ENCODE measurements at places on chromosomes 16 and 17.

DNA sequence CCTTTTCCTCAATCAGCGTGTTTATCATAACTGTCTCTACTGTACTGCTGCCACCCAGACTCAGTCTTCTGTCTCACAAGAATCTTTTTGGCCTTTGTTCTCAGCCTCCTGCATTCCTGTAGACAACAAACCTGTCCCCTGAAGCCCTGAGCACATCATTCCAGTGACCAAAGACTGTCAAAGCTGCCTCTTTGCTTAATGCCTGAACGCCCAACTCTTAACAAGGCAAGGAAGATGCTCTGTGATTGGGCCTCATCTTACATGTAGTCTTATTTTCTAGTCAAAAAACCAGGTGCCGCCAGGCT, 29.3 kb upstream of the AQP8 start:
- DNase-seq: no peak

GRCh38 chr17:1039511-1040215, 42.7 kb downstream of the TIMM22 start:
- DNase-seq: no peak

DNA sequence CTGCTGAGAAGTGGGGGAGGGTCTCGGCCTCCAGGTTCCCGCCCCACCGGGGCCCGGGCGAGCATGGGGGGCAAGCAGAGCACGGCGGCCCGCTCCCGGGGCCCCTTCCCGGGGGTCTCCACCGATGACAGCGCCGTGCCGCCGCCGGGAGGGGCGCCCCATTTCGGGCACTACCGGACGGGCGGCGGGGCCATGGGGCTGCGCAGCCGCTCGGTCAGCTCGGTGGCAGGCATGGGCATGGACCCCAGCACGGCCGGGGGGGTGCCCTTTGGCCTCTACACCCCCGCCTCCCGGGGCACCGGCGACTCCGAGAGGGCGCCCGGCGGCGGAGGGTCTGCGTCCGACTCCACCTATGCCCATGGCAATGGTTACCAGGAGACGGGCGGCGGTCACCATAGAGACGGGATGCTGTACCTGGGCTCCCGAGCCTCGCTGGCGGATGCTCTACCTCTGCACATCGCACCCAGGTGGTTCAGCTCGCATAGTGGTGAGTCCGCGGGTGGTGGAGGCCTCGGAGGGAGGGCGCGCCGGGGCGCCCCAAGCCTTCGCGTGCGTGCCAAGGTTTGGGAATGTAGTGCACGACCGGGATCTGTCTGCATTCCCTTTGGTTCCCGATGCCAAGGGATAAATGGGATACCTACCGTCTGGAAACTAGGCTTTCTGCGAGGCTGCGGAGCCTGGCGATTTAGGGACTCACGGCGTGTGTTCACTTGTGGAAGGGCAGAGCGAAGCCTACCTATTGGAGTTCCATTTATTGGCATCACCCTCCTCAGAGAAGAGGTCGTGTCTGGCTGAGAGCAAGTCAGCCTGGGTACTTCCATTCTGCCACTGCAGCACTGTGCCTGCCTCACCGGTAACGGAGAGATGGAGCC, 1.0 kb downstream of the ZNRF1 start:
- peak; percentile 55 for DNase-seq

- DNase-seq: no peak
These were observed 6.8 kb downstream of the FAM83G start for GRCh38 chr17:18997650-18998196.
